ENCODE measurements at places on chromosomes 13 and 19. TPM values are rescaled to one million over a fixed set of nuclear protein-coding genes. Genes with fewer than 3 reads are reported as not detected.

Gene FFAR2
- 0.99 TPM for total RNA-seq

Gene CLPTM1
- total RNA-seq, result 36.7 TPM

- no peak for DNase-seq
Observed at GRCh38 chr13:59437544-59438301, 726.0 kb downstream of the DIAPH3 start.

DNA sequence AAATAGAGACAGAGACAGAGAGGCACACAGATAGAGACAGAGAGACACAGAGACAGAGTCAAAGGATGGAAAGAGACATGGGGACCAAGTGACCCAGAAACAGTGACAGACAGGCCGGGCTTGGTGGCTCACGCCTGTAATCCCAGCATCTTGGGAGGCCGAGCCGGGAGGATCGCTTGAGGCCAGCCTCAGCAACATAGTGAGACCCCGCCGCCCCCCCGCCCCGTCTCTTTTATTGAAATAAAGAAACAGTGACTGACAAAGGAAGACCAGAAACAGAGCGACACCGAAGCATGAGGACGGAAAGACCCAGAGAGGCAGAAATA, 848 bp upstream of the NECTIN2 start:
- peak; percentile 69 for DNase-seq
